HL-60 (cell line): ENCODE measurements at places on chromosomes 7 and 10.
A peak's percentile ranks its signal among the peaks of the same experiment; 100 is the strongest.

GRCh38 chr10:66804962-66805361 is 120.9 kb upstream of the LRRTM3 start:
- DNase-seq = no peak

- DNase-seq = no peak
These were observed 396.7 kb upstream of the SORCS1 start for GRCh38 chr10:107561136-107561650.

- no peak for DNase-seq
These were observed 2.5 kb downstream of the FZD1 start for GRCh38 chr7:91266689-91267090.

DNA sequence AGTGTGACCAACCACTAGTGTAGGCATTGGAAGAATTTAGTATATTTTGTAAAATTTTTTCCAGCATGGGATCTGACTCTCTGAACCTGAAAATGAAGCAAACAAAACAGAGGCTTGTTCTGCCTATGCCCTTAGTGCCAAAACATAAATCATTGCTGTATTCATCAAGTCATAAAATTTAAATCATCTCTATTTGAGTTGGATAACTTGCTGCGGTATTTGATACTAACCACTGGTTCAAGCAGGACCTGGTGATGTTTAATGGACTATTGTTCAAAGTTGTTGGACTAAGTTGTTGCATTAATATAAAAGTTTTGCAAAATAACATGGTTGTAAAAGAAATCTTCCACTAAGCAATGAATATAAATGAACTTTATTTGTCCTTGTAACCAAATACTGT is 19.8 kb upstream of the RPA3 start:
- DNase-seq = no peak

GRCh38 chr7:87565877-87566276 is 34.8 kb downstream of the ABCB1 start:
- DNase-seq = no peak

DNA sequence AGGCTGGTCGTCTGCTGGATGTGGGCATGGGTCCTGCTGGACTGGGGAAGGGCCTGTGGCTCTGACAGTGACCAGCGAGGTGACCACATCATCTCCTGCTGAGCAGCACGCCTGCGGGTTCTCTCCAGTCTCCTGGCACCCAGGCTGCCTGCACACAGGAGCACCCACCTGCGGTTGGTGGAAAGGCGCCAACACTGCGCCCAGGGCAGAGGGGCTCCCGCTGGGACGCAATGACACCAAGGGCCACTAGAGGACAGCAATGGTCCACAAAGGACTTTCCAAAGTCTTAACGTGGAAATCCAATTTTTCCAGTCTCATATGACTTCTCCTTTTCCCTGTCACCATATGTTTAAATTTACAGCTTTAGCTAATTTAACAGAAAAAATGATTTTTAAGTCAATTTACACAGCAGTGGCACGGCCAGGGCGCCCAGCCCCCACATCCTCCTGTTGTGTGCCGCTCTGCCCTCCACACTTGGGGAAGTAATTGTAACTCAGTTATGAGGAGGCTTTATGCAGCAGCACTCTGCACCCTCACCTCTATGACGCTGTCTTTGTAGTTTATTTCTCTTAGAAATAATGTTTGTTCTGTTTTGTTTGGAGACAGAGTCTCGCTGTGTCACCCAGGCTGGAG is 38.1 kb downstream of the CFAP46 start:
- peak; percentile 26 for DNase-seq

DNA sequence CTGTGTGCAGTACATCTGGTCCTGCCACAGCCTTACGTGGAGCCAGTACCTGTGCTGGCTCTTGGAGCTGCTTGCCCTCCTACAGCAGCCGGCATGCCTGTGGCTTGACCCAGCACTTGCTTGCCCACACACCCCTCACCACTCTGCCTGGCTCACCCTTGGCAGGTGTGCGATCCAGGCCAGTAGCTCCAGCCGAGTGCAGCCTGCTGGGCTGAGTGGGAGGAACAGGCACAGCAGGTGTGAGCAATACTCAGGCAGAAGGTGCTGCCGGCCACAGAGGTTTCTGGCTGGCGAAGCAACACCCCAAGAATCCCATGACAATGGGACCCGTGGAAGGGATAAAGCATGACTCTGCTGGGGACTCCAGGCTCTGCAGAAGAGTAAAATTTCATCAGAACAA is 173.5 kb upstream of the ADCY1 start:
- no peak for DNase-seq

GRCh38 chr10:63423494-63423893 is 42.3 kb downstream of the JMJD1C start:
- DNase-seq = no peak

DNA sequence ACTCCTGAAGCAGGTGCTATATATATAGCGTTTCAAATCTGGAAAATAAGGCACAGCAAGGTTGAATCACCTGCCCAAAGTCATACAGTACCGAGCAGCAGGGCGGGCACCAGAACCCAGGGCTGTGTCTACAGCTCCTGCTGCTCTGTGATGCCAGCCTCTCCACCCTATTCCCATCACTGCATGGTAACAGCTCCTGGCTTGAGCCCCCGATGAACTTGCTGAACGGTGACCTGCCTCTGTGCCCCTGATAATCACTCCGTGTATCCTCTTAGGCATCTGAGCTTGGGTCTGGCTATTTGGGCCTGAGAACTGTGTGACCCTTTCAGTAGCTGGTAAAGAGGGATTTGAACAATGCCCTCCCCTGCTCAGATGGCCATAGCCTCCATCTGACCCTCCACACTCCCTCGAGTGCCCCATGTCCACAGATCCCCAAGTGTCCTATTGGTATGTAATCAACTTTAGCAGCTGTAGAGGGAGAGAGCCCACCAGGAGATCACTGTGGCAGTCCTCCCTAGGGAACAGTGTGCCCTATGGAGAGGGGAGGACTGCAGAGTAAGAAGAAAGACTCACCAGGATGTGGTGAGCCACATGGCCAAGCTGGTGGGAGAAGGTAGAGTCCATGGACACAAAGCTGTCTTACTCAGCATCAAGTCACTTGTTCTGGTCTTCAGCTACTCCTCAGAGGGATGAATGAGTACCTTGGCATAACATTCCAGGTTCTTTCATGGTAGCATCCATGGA is 1.1 kb upstream of the ARHGAP22 start:
- DNase-seq = no peak

DNA sequence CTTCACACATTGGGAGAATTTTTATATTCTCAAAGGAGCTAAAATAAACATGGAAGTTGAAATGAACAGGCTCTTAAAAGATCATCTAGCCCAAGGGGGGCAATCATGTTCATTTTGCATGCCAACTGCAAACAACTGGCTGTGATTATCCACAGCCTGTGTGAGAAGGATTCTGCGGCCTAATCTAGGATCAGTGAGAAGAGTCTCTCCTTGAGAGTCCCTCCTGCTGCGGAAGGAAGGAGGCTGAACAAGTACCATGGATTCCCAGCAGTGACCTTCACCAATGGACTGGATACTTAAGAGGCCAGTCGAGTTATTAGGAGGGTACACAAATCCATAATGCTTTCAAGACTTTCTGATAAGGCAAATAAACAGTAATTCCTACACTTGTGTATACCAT is 76.7 kb downstream of the IGF2BP3 start:
- DNase-seq = no peak
